ENCODE measurements at places on chromosomes 4 and X.

DNA sequence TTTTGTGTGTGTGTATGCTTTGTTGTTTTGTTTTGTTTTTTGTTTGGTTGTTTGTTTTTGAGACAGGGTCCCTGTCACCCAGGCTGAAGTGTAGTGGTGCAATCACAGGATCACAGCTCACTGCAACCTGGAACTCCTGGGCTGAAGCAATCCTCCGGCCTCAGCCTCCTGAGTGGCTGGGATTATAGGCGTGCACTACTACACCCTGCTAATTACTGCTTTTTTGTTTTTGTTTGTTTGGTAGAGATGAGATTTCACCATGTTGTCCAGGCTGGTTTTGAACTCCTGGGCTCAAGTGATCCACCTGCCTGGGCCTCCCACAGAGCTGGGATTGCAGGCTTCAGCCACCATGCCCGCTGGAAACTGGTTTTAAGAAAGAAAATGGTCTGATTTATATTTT is 44.7 kb upstream of the ARHGAP24 start:
- H3K36me3 ChIP-seq = no peaks in the 10 kb centered on the region
- H3K4me1 ChIP-seq = no peaks in the 10 kb centered on the region
- H3K4me3 ChIP-seq = no peak overlapping the region
- no peaks in the 10 kb centered on the region for H3K27me3 ChIP-seq
- no peak for DNase-seq

DNA sequence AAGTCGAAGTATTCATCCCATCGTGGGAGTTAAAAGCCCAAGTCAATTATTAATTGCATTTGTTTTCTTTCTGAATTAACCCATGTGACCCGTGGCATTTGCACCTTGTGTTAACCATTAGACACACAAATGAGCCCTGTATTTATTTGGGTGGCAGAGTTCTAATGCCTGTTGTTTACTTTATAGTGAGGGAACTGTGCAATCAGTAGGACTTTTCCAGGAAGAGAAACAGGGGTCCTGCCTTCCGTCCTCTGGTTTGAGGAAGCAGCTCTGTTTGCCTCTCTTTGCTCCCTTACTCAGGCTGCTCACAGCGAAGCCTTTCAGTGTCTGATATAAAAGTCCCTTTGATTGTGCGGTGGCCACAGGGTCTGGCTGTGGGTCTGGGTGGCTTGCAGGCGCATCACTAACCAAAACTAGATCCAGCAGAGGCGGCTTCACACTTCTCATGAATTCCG is 263.6 kb downstream of the PTTG2 start:
- no peaks in the 10 kb centered on the region for H3K36me3 ChIP-seq
- H3K4me1 ChIP-seq = no peaks in the 10 kb centered on the region
- DNase-seq = no peak
- H3K4me3 ChIP-seq = no peak overlapping the region

DNA sequence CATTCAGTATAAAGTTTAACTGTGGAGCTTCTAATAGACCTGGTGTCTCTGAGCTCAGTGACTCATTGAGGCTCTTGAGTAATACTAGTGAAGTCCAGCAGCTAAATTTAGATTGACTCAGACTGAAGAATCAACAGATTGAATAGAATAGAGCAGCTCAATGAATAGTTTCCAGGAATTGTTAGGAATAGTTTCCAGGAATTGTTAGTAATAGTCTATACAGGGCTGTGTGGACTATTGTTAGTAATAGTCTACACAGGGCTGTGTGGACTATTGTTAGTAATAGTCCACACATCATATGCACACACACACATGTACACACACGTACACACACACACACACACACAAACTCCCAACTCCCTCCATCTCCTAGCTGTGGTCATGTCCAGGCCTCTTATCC is 3.0 kb downstream of the GIMD1 start:
- no peak overlapping the region for H3K27ac ChIP-seq
- no peaks in the 10 kb centered on the region for H3K27me3 ChIP-seq
- H3K4me1 ChIP-seq = no peaks in the 10 kb centered on the region
- H3K4me3 ChIP-seq = no peak overlapping the region
- no peaks in the 10 kb centered on the region for H3K36me3 ChIP-seq

GRCh38 chrX:136205882-136206380 is 45.3 kb downstream of the MAP7D3 start:
- no peaks in the 10 kb centered on the region for H3K4me1 ChIP-seq
- H3K36me3 ChIP-seq = no peaks in the 10 kb centered on the region

DNA sequence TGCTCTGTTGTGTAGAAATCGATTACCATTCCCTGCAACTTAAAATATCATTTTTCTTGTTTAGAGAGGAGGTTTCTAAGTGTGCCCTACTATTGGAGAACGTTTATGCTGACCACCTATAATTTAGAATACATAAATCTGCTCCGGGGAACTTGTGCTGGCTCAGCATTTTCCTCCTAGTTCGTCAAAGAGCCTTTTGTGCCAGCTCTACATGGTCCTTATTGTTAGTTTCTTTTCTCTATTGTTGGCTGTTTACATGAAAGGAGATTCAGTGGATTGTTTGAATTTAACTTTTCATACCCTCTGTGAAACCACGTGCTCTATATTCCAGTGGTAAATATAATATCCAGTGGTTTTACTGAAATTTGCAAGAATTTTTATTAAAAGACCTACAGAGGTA is 53.4 kb upstream of the ATP8A1 start:
- H3K4me3 ChIP-seq = no peak overlapping the region
- H3K36me3 ChIP-seq = no peaks in the 10 kb centered on the region
- no peaks in the 10 kb centered on the region for H3K27me3 ChIP-seq

DNA sequence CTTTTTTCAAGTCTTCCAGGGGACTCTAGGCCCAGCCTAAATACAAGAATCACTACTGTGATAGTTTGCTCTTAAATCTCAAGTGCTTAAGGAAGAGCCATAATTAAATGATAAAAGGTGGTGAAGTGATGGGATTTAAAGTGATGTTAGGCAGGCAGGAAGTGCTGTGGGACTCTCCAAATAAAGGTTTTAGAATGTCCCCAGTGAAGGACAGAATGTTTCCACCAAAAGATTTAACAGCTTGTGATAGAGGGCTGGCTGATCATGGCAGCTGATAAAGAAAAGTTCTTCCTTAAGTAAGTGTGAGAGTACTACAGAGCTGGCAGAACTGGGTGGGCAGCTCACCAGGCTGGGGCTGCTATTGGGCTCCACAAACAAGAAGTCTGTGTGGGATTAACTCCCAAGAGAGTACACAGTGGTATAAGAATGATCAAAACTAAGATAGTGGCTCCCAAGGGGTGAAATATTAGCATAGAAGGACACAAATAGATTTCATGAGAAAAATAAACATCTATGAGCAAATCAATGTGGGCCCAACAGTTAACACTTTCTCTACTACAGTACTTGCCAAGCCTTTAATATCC is 637.2 kb upstream of the CPEB2 start:
- H3K4me1 ChIP-seq = no peaks in the 10 kb centered on the region
- H3K27ac ChIP-seq = no peak overlapping the region
- no peak overlapping the region for H3K4me3 ChIP-seq
- no peak for DNase-seq

GRCh38 chr4:171880136-171880535 is 66.9 kb downstream of the GALNTL6 start:
- H3K27ac ChIP-seq = no peak overlapping the region
- H3K36me3 ChIP-seq = no peaks in the 10 kb centered on the region
- no peaks in the 10 kb centered on the region for H3K27me3 ChIP-seq
- H3K4me1 ChIP-seq = no peaks in the 10 kb centered on the region
- no peak overlapping the region for H3K4me3 ChIP-seq
